Stimulated activated CD8-positive, alpha-beta memory T cell treated with anti-CD3 and anti-CD28 coated beads, Interleukin-4, amount 100 ng/mL, for 4 hours (primary cell): ENCODE measurements at places on chromosomes 16 and 17.

DNA sequence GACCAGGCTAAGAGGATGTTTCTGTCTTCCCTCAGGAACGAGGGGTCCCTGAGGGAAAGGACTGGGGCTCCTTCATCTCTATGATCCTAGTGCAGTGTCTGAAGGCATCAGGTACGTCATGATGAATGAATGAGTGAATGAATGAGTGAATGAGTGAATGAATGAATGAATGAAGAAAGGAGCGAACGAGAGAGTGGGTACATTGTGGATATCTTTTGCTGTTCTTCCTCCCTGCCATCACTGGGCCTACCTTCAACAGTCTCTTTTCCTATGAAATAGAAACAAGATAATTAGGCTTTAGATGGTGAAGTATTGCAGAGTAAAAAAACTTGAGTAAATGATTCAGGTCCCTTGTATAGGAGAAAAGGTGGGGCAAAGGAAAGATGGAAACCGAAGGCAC lies 111.3 kb upstream of the CRHR1 start:
- no peak for DNase-seq

- DNase-seq: no peak
Observed at GRCh38 chr17:59402760-59403159, 71.3 kb downstream of the YPEL2 start.

DNA sequence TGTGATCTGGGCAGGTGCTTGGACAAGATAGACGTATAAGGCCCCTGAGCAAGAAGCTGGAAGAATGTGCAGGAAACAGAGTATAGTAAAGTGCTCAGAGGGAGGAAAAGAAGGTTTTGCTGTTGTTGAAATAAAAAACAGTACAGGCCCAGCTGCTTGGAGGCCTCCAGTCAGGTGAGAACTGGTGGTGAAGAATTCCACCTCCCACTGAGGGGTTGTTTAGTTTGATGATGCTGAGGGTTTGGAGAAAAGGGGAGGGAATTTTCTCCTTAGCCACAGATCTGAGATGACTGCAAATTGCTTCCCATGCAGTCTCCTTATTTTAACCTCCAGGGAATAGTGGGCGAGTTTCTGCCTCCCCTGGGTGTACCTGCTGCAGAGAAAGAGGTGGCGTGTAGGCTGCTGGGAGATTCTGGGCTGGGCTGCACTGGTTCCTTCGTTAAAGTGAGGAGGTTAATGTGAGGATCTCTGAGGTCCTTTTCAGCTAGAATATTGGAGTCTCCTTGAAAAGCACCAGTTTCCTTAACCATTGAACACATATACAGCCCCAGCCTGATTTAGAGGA lies 25.8 kb downstream of the SMPD3 start:
- DNase-seq: no peak

DNA sequence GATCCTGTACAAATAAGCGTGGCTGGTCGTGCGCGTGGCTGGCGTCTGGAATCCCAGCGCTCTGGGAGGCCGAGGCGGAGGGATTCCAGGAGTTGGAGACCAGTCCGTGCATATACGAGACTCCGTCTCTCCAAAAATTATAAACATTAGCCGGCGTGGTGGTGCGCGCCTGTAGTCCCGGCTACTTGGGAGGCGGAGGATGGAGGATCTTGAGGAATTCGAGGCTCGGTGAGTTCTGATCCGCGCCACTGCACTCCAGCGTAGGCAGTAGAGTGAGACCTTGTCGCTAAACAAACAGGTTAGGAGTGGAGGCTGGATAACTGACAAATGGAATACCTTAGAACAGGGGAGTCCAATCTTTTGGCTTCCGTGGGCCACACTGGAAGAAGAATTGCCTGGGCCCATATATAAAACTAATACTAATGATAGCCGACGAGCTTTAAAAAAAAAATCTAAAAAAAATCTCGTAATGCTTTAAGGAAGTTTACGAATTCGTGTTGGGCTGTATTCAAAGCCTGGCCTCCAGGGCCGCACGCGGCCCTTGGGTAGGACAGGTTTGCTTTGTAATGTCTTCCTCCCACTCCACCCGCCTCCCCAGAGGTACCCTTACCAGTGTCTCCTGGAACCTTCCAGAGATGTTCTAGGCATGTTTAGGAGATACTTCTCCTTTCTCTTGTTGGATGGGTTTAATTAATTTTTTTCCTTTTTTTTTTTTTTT lies 909 bp upstream of the RSL1D1 start:
- no peak for DNase-seq

DNA sequence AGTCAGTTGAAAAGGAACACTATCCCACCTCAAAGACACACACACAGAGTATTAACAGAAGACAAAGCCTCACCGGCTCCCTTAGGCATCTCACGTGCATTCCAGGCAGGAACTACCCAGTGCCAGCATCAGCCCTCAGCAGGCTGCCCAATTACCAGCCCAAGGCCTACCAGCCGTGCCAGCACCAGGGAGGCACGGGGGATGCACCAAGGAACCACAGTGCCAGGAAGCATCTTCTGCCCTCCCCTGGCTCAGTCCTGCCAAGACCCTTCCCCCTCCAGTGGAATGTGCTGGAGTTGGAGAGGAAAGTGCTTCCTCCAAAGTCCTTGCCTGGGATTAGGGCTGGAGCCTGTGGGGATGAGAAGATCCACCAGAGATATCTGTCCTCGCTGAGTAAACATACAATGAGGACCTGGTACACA lies 11.0 kb upstream of the KRT19 start:
- DNase-seq: no peak

GRCh38 chr17:8680466-8681169 lies 50.1 kb upstream of the MYH10 start:
- DNase-seq: no peak

DNA sequence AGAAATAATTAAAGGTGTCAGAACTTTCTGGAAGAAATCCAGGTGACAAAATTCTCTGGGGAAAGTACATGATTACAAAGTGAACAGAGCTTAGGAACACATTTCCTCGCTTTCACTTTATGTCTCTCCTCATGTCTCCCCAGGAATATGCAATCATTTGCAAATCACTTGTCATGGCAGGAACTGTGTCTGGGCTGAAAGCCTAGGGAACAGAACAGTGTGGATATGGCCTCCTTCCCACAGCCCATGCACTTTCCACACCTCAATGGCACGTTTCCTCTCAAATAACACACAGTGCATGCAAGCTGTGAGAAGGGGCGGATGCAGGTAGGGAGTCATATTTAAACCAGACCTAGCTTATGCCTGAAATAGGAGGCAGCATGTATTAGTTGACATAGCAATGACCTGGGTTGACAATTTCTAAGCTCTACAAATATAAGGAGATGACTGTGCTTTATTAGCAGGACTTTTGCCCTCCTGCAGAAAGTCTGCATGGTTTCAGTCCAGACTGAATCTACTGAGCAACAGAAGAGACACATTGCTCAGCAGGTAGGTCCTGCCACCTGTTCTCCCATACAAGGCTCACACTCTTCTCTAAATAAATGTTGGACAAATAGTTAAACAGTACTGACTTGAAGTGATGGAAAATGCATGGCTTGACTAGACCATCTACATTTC lies 236.0 kb upstream of the ELAC2 start:
- no peak for DNase-seq

DNA sequence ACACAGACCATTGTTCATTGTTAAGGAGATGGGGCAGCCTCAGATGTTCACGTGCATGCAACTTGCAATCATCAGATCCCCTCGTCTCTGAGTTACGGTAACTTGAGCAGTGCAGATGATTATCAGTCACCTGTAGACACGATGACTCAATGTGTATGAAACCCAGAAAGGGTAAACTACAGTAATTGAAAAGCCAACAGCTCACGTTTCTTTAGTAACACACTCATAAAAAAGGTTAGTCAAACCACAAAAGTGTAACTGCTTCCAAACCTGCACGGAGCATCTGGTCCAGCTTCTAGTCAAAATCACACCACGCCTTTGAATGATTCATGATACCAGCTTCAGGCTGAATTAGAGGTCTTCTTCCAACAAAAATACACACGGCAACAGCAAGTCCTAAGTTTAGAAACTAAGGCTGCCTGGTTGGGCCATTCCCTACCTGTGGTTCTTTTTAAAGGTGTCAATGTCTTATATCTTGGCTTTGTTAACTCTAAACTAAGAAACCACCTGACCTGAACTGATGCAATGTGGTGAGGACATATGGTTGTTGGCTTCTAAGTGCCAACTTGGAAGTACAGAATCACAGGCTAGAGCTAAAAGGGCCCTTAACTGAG lies 32.3 kb downstream of the GRB7 start:
- DNase-seq: peak; percentile 41

DNA sequence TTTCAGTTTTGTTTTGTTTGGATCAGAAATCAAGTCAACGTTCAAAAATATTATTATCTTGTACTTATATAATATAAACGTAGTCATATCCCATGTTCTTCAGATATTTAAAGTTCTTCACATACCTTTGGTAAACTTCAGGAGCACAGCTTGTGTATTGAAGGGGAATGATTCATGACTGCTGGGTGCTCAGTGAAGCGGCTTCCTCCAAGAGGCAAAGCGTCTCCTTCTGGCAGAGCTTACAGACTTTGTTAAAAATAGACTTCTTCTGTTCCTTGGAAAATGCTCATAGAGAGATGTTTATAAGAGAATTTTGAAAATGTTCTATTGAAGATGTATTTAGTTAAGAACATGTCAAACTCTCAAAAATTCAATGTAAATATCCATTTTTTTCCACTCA lies 155.6 kb upstream of the CNTNAP4 start:
- DNase-seq: no peak

GRCh38 chr17:35717475-35717874 lies 14.0 kb upstream of the RASL10B start:
- DNase-seq: no peak

DNA sequence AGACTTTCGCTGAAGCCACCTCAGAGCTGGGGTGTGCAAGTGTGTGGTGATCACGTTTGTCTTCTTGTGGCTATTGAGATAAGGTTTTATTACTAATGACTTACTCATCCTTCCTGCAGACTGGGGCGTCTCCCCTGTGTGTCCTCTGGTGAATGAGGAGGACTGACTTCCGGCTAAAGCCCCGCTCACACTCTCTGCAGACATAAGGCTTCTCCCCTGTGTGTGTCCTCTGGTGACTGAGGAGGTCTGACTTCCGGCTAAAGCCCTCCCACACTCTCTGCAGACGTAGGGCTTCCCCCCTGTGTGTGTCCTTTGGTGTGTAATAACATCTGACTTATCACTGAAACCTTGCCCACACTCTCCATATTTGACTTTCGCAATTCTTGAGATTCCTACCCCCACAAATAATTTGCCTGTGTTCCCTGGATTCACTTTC lies 19.4 kb downstream of the PRDM7 start:
- no peak for DNase-seq

- no peak for DNase-seq
Observed at GRCh38 chr17:74280093-74280513, 6.1 kb downstream of the DNAI2 start.

GRCh38 chr17:351875-352420 lies 659 bp downstream of the RPH3AL start:
- DNase-seq: no peak

DNA sequence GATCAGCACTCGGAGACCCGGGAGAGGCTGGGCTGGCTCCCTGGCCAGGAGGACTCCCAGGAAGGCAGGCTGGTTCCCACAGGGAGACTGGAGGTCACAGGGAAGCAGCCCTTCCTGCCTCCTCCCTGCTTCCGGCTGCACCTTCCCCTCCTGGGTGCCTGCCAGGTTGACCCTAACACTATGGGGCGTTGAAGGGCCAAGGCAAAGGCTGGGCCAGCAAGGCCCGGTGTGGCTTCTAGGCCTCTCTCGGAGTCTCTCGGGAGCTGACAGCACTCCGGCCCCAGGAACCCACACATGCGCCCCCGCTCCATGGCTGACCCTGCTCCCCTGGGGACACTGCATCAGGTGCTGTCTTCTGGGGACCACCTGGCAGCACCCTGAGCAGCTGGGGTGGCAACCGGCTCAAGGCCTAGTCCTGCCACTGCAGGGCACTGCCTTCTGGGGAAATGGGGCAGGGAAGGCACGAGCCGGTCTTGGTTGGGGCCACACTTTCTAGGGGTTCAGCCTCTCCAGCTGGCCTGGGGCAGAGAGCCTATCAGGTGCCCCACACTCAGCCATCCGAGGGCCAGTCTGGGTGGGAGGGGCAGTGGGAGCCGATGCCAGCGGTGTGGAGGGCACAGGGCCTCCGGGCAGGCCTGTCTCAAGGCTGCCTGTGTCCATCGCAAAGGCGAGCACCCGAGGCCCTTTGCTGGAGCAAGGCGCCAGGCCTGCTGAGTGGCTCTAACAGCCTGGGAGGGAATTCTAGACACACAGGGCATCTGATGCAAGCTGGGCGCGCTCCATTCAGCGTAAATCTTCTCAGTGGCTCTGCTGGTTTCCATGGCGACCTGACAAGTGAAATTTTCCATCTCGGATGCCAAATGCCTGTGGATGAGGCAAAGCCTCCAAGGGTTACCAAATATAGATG lies 5.6 kb upstream of the MTSS2 start:
- DNase-seq: no peak

DNA sequence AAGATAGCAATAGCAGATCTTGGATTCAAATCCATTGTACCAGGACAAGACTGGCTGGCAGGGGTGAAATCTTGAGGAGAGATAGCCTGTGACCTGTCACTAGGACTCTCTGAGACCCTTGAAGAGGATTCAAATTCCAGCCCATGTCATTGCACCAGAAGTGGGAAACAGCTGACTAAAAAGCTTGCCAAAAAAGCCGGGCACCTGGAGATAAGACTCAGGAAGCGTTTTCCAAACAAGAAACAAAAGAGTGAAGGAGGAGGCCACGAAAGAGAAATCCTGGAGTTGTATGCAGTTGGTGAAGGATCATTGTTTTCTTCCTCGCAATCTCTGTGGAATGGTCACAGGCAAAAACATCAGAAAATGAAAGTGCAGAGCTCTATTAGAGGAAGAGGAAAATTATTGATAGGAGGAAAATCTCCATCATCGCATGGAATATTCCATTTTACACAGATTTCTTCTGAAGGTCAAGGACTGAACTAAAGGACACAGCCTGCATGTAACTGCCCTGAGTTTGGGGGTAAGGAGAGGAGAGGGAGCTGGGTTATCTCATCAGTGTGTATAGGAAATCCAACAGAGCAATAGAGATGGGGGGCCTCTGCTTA lies 9.0 kb upstream of the WSB1 start:
- no peak for DNase-seq

DNA sequence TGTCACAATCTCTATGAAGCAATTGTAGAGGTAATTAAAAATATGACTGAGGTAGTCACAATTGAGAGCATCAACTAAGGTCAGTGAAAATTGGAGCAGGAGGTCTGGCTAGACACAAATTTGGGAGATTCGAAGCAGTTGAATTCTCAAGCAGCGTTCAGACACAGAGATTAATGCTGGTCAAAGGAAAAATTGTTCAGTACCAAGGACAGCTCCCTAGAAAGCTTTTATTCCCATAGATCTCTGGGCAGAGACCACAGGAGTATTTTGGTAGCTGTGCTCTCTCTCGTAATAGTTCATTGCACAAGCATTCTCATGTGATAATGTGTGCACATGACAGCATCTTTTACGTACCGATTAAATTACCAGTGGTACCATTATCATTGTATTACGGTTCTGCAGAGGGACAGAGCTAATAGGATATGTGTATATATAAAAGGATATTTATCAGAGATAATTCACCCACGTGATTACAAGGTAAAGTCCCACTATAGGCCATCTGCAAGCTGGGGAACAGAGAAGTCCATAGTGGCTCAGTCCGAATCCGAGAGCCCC lies 387.5 kb upstream of the HSBP1 start:
- DNase-seq: no peak

- DNase-seq: no peak
Observed at GRCh38 chr16:13931845-13932244, 11.9 kb downstream of the ERCC4 start.

- no peak for DNase-seq
Observed at GRCh38 chr16:14011846-14012245, 59.3 kb upstream of the MRTFB start.

GRCh38 chr16:24822542-24822941 lies 23.2 kb upstream of the SLC5A11 start:
- DNase-seq: no peak

GRCh38 chr16:48235556-48236136 lies 8.5 kb upstream of the LONP2 start:
- DNase-seq: no peak
